ENCODE measurements at places on chromosomes 5 and 9.

- DNase-seq: no peak
These were observed 309.8 kb downstream of the TAF11L14 start for GRCh38 chr5:17944046-17944445.

DNA sequence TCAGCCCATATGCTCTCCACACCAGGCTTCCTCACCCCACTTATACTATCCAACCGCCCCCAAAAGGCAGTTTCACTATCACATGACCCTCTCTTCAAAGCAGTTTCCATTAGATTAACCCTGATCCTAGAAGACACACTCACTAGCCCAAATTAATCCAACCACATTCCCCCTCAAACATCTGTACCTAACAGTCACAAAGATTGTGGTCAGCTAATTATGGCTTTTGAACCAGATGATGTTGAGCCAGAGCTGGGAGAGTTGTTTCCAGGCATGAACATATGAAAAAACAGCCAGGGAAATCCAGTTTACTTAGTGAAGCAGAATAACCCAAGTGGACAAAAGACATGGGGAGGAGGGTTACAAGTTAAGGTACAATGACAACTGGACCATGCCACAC, 131.2 kb downstream of the SPOCK1 start:
- DNase-seq: no peak

- no peak for DNase-seq
These were observed 79.4 kb upstream of the ADRB2 start for GRCh38 chr5:148746826-148747535.

DNA sequence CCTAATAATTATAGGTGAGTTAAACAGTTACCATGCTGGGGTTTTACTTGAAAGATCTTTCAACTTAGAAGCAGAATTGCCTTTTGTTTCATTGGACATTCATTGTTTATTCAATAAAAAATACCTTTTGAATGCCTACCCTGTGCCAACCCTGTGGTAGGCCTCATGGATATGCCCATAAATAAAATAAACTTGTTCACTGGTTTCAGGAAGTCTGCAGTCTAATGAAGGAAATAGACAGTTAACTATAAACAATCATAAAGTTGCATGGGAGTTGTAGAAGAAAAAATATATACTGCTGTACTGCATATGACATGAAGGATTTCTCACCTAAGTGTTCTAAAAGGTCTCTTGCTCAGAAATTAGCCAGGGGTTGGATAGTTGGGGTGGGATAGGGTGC, 5.3 kb upstream of the GPR21 start:
- no peak for DNase-seq

GRCh38 chr9:7935681-7936080, 136.1 kb upstream of the DMAC1 start:
- DNase-seq: no peak

GRCh38 chr9:74949859-74950855, 2.6 kb downstream of the C9orf40 start:
- no peak for DNase-seq

- DNase-seq: peak; percentile 43
These were observed 68.8 kb upstream of the PPP2R2B start for GRCh38 chr5:146947181-146947941.

DNA sequence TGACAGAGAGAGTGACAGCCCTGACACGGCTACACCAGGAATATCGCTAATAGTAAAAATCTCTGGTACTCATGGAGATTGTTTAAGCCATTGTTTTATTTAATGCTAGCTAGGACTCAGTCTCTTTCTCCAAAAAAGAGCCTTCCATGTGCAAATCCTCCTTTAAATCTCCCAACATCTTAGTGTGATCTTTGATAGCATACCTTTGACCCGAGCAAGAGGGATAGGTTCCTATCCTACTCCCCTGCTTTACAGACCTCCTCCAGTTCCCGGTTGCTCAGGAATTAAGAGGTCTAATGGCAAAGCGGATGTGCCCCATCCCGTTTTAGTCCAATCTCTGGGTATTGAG, 663 bp upstream of the FRMD3 start:
- DNase-seq: no peak

GRCh38 chr9:15423231-15423985, 732 bp downstream of the SNAPC3 start:
- no peak for DNase-seq

GRCh38 chr9:123112015-123112975, 78.8 kb downstream of the GPR21 start:
- no peak for DNase-seq

- no peak for DNase-seq
These were observed 14.7 kb downstream of the LRRC70 start for GRCh38 chr5:62593331-62593730.

DNA sequence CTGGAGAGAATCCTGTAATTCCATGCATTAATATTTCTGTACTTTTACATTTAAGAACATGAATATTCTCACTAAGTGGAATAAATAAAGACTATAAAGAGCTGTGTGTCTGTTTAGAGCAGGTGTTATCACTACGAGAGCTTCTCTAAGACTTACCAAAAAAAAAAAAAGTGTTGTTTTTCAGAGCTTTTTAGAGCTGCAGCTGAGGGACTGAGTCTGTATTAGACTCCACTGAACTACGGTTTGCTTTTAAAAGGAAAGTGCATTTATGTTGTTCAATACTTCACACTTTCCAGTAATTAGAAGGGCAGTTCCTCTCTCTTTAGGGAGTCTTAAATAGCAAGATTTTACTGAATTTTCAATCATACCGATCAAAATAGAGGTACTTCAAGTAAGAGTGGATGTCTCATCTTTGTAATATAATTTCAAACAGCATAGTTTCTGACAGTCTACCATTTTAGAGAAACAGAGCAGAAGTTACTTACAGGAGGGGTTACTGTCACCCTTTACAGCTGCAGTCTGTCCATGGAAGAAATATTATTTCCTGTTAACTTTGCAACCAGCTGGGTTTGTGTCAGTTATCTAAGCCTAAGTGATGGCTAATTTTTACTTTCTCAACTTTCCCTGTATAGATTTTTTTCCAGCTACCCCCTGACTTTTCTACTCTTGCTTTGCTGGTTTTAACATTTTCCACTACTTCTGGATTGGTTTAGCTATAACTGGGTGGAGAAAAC, 2.4 kb downstream of the SYK start:
- no peak for DNase-seq

DNA sequence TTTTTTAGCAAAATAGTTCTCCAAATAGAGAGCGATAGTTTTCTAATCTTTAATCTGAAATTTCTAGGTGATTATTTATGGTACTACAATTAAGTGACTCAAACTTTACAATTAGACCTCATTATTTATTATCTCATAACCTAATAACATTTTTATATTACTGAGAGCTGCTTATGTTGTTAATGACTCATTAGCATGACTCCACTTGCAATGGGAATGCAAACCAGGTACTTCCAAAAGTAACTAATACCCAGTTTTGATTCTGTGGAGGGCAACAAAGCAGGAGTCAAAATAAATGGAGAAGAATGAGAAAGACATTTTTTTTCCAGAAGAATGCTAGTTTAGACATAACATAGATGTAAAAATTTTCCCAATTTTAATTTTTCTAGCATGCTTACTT, 466.0 kb downstream of the PLK2 start:
- no peak for DNase-seq

DNA sequence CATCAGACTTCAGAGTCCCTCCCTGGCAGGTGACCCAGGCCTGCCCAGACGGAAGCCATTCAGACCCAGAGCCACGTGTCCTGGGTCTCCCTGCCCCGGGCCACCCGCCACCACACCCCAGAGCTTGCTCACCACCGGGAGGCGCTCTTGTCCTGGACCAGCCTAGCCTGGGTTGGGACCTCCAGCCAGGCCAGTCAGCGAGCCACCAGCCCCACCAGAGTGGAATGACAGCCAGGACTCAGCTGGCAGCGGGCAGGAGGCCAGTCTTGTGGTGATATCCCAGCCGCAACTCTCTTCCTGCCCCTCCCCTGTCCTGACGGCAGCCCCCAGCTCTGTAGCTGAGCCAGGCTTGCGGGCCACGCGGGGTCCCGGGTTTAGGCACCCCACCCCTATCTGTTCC, 1.7 kb upstream of the PTGDS start:
- DNase-seq: peak; percentile 68

DNA sequence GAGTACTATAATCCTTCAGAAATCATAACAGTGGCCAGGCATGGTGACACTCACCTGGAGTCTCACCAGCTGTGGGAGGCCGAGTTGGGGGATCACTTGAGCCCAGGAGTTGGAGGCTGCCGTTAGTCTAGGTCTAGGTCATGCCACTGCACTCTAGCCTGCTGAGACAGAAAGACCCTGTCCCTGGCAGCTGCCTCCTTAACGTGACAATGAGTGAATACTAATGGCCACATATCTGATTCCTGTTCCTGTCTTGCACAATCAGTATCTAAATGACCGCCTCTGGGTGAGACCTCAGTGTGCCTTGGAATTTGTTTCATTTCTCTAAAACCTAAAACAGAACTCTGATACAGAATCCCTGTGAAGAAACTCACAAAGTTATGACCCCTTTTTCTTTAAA, 131.0 kb upstream of the DAB2 start:
- DNase-seq: no peak

GRCh38 chr5:88780736-88781135, 102.2 kb downstream of the MEF2C start:
- no peak for DNase-seq

DNA sequence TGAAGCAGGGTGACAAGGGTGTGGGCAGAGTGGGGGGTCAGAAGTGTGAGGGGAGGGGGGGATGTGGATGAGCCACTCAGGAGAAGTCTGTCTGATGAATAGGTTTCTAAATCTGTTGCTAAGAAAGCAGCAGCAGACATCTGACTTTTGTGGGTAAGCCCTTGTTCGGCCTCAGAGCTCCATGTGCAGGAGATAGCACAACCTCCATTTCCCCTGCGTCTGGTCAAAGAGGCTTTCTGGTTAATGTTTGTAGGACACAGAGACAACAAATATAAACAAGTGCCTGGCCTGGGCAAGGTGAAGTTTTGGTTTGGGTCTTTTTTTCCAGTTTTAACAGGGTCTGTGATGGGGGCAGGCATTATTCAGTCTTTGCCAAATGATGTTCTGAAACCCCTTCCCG, 57.0 kb upstream of the GNE start:
- DNase-seq: no peak

GRCh38 chr9:123425836-123426365, 69.9 kb downstream of the CRB2 start:
- no peak for DNase-seq

DNA sequence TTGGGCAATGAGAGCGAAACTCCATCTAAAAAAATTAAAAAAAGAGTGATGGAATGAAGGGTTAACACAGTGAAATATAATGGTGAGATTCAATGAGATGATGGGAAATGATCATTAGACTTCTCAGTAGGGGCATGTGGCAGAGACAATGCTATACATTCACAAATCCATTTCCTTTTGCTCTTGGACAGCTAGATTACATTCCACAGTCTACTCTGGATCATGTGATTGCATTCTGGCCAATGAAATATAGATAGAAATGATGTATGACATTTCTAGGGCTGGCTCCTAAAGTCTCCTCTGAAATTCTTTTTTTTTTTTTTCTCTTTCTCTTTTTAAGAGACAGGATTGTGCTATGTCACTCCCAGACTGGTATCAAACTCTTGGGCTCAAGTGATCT, 3.8 kb upstream of the GALT start:
- no peak for DNase-seq

GRCh38 chr9:135602789-135603481, 36.4 kb downstream of the GLT6D1 start:
- DNase-seq: peak; percentile 72

Measured in HAP-1 (cell line).